ENCODE measurements at places on chromosomes 13 and 19.
A peak's percentile ranks its signal among the peaks of the same experiment; 100 is the strongest.

DNA sequence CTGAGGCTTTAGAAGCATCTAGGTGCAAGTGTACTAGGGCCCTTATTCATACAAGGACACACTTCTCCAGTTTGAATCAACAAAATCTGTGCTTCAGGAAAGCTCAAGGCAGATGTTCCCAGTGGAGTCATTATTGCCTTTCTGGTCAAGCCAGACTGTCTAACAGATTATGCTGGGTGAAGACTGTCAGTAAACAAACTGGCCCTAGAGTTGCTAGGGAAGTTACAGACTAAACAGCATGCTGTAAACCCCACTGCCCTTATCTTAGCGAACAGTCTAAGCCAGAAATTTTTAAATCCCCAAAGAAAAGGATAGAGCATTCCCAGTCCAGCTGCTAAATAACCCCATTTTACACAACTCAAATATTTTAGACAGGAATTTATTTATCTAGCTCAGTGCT lies 1701.3 kb upstream of the PRR20A start:
- no peak for DNase-seq

- no peak for DNase-seq
These were observed 159.0 kb downstream of the TEX29 start for GRCh38 chr13:111479412-111479811.

DNA sequence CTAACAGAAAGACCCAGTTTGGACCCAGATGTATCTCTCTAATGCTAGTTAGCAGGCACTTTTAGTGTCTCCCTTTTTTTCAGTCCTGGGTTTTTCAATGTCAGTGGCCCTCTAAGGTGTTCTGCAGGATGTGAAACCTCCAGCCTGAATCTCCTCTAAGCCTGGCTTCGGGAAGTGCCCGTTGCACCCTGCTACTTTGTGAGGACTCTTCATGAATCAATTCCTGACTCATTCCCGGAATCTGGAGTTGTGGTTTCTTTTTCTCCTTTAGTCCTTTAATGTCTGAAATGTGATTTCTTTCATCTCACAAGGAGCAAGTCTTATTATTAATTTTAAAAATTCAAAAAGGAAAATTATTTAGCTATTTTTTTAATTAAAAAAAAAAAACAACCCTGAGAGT lies 116.0 kb downstream of the ZNF536 start:
- no peak for DNase-seq

GRCh38 chr19:43468354-43469159 lies 3.1 kb upstream of the LYPD3 start:
- DNase-seq = no peak

DNA sequence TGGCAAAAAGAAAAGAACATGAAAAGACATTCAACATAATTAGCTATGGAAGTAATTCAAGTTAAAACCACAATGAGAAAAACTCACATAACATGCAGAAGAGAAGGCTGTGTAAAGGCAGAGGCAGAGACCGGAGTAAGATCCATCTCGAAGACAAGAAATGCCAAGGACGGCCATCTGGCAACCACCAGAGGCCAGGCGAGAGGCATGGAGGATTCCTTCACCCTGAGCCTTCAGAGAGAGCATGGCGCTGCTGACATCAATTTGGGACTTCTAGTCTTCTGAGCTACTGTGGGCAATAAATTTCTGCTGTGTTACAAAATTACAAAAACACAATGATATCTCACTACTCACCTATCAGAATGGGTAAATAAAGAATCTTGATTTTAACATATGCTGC lies 381.0 kb downstream of the TSHZ3 start:
- DNase-seq = no peak

GRCh38 chr19:56423276-56423984 lies 19.3 kb downstream of the ZNF583 start:
- no peak for DNase-seq

GRCh38 chr19:45876411-45877197 lies 9.3 kb downstream of the IRF2BP1 start:
- no peak for DNase-seq

DNA sequence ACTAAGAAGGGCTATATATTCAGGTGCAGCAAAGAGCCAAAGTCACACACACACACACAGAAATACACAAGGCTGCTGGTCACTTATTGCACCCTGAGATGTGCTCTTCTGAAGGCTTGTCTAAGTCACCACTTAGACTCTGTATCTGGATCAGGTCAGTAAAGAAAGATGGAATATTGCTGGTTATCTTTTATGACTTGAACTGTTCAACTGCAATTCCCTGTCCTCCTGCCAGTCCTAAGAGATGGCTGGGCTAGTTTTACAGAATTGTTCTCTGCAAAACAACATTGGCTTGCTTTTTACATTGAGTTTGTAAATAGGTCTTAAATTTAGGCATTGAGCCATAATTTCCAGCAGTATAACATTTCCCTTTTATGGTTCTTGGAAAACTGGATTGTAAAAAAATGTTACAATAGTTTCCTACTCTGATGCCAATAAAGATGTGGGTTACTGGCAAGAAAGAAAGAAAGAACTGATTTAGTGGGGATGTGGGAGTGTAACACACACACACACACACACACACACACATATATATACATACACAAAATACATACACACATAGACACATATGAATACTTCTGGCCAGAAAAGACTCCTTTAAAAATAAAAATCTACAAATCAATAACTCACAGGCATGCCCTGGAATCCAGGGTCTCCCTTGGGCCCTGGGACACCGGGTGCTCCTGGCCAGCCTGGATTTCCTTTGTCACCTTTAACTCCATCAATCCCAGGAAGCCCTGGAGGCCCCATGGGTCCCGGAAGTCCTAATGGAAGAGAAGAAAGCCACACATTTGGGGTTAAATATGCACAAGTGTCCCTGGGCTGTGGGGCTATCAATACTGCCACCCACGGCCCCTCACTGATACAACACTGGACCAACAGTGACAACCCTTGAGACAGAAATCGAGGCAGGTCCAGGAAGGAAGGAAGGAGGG lies 137.7 kb downstream of the COL4A1 start:
- DNase-seq = no peak

DNA sequence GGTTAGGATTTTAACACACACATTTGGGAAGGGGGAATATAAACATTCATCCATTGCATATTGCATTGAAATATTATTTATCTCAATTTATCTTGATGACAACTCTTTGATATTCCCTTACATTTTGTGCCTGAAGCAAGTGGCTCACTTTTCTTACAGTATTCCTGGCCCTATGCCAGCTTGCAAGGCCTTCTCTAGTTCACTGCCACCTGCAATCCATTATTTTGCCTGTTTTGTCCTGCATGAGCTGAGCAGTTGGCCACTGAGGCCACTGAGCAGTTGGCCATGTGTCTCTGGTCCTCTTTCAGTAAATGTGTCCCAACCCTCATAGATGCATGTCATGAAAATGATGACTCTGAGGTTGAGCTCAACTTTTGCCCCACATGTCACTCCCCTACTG lies 49.8 kb downstream of the CBY2 start:
- no peak for DNase-seq

GRCh38 chr19:39448271-39448670 lies 2.9 kb downstream of the SUPT5H start:
- DNase-seq = no peak

GRCh38 chr13:65125236-65125635 lies 2104.9 kb downstream of the PCDH9 start:
- no peak for DNase-seq

GRCh38 chr19:57465680-57466381 lies 8.9 kb upstream of the VN1R1 start:
- no peak for DNase-seq

DNA sequence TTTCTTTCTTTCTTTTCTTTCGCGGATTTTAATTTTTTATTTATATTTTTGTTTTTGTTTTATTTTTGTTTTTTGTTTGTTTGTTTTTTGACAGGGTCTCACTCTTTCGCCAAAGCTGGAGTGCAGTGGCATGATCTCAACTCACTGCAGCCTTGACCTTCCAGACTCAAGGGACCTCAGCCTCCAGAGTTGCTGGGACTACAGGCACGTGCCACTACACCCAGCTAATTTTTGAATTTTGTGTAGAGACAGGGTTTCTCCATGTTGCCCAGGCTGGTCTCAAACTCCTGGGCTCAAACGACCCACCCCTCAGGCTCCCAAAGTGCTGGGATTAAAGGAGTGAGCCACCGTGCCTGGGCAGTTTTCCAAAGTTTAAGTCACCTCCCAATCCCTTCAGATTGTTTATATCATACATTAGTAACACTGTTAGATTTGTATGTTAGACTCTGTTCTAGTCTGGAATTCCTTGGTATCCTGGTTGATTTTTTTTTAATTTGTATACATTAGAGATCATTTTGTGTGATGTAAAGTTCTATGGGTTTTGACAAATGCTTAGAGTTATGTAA lies 597.3 kb downstream of the DCT start:
- no peak for DNase-seq

- no peak for DNase-seq
These were observed 7.7 kb upstream of the NOVA2 start for GRCh38 chr19:45981350-45981749.

- peak; percentile 48 for DNase-seq
These were observed 15.4 kb downstream of the TLE5 start for GRCh38 chr19:3046698-3047495.

DNA sequence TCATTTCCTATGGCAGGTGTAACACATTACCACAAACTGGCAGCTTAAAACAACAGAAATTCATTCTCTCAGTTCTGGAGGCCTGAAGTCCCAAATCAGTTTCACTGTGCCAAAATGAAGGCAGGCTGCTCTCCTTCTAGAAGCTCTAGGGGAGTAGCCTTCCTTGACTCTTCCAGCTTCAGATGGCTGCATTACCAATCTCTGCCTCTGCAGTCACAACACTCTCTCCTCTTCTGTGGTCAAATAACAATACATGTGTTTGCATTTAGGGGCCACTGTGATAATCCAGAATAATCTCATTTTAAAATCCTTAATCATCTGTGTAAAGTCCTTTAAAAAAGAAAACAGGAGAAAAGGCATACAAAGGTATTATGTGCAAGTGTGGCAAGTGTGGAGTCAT lies 7.8 kb downstream of the DIAPH3 start:
- DNase-seq = no peak

- DNase-seq = no peak
These were observed 688 bp downstream of the ZFP36 start for GRCh38 chr19:39407410-39407659.

DNA sequence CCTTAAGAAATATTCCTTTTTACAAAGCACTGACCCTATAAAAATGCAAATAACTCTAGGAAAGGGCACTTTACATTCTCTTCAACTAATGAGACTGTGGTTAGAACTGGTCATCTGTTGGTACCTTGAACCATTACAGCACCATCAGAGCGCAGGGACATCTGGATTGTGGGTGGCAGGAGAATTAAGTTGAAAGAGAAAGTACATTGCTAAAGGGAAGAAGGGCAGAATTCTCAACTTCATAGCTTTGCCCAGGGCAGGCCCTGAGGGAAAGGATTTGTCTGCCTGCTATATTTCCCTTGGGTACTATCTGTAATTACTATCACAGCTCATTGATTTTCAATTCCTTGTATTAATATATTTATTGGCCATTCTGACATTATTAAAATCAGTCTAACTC lies 196.8 kb downstream of the KLF12 start:
- no peak for DNase-seq

DNA sequence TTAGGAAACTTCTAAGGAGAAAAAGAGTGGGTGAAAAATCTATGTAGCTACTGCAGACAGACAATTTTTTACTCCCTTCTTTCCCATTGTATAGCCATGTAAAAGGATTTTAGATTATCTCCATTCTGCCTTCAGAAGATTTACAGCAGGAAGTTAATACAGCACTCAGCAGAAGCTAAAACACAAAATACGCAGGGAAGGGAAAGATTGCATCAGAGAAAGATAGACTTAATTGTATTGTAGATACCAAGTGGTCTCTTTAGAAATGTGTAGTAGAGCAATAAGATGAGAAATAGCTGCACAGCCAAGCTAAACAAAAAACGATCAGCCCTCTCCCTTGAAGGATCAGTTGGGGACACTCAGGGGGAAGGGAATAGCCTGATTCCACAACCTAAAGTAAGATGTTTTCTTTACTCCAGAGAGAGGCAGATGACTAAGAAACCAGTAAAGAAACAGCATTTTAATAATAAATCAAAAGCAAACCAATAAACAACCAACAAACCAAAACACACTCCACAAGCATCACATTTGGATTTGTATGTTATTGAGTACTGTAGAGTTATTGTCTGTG lies 236.7 kb upstream of the SLITRK1 start:
- no peak for DNase-seq

- DNase-seq = no peak
These were observed 734 bp upstream of the LRRC8E start for GRCh38 chr19:7887408-7888144.

DNA sequence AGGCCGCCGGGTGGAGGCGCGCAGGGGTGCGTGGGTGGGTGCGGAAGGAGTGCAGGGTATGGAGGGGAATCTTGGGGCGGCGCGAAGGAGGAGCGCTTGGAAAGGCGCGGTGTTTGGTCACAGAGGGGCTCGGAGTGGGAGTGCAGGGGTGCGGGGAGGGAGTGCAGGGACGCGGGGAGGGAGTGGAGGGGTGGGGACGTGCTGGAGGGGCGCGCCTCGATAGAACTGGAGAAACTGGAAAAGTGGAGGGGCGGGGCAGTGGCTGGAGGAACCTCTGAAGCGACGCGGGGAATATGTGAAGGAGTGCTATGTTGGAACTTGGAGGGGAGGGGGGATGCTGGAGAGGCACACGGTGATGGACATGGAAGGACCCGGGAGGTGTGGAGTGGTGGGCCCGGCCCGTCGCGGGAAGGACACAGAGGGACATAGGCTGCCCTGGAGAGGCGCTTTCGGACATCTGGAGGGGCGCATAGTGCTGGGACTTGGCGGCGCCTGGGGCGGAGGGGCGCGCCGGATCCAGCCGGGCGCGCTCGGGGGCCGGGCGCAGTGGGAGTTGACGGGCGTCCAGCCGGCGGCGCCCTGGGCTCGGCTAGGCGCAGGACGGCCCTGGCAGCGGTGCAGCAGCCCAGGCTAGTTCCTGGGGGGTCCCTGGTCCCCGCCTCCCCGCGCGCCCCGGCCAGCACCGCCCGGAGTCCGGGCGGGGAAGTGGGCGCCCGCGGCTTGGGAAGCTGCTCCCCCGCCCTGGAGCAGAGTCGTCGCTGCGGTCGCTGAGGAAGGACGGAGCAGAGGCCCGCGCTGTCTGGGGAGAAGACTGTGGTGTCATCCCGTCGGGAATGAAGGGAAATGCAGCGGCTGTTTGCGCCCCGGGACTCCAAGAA lies 20.8 kb upstream of the SGCG start:
- no peak for DNase-seq

DNA sequence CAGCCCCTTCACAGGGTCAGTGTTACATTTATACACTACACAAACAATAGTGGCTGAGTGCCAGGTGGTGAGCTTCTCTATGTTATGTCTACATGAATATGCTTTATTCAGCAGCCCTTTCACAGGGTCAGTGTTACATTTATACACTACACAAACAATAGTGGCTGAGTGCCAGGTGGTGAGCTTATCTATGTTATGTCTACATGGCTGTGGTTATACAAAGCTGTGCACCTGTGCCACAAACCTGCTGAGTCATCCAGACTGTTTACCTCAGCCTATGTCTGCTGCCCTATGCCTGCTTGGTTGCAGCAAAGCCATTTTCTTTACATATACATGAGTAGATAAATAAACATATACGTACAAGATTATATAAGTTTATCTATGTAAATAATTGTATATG lies 76.5 kb downstream of the ZNF726 start:
- peak; percentile 39 for DNase-seq
